H54 (cell line): ENCODE measurements at places on chromosomes 6 and 20.

- DNase-seq, result no peak
Measured at GRCh38 chr6:12893036-12893435, 176.5 kb downstream of the PHACTR1 start.

DNA sequence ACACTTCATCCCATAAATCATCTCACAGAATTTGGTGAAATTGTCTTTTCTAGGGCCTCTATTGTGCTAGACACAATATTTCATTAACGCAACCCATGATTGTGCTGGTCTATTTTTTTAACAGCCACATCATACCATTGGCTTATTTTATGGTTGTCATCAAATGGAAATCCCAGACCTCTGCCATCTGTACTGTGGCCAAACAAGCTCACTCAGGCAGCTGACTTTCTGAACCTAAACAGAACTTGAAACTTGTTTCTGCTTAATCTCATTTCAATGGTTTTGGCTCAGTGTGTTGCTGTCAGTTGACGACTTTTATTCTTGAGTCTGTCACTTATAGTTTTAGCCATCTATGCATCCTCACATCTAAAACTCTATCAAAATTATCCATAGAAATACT is 111.8 kb downstream of the HAO1 start:
- no peak for DNase-seq

DNA sequence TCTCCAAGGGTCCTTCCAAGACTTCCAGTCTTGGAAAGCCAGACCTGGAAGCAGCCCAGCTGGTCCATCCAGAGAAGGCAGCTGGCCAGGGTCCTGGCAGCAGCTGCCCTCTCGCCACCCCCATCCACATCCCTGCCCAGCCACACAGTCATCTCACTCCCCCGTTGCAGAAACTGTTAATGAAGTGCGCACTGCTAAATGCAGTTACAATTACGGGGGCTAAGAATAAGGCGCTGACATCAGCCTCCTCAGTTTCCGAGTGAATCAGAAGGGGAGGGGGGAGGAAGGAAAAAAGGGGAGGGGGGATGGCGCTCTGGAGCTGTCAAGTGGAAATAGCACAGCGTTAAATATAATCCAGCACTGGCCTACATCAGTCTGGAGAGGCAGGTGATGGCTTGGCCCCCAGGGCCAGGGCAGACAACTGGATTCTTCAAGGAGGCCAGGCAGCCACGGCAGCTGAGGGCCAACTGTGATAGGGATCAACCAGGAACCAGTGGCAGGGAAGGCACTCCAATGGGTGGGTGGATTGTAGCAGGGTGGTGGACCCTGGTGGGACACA is 6.9 kb downstream of the RIMS4 start:
- DNase-seq, result no peak

GRCh38 chr6:44462797-44463727 is 75.6 kb downstream of the CDC5L start:
- no peak for DNase-seq

- no peak for DNase-seq
Measured at GRCh38 chr20:23282546-23282945, 68.0 kb upstream of the NXT1 start.

- no peak for DNase-seq
Measured at GRCh38 chr6:23329086-23329485, 759.7 kb downstream of the HDGFL1 start.

GRCh38 chr6:23413327-23414050 is 712.5 kb upstream of the NRSN1 start:
- no peak for DNase-seq

- DNase-seq, result no peak
Measured at GRCh38 chr6:152004896-152005295, 197.4 kb downstream of the ESR1 start.

GRCh38 chr20:58084966-58085365 is 143.5 kb downstream of the ANKRD60 start:
- DNase-seq, result no peak

DNA sequence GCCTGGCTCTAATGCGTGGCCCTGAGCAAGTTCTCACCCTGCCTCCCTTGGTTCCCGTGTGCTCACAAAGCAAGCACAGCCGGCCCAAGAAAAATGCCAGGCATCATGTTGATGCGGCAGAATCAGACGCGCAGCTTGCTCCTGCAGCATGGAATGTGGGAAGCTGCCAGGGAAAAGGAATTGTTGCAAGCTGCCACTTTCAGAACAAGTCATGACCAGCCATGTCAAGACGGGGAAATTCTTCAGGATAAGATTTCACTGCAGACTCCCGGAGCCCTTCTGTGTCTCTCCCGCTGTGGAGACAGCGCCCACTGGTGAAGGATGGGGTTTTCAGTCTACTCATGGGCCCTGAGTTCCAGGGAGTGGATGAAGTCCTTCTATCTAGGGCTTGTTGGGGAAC is 4.6 kb downstream of the DACT2 start:
- no peak for DNase-seq

- no peak for DNase-seq
Measured at GRCh38 chr6:105566503-105566902, 163.6 kb upstream of the PREP start.

DNA sequence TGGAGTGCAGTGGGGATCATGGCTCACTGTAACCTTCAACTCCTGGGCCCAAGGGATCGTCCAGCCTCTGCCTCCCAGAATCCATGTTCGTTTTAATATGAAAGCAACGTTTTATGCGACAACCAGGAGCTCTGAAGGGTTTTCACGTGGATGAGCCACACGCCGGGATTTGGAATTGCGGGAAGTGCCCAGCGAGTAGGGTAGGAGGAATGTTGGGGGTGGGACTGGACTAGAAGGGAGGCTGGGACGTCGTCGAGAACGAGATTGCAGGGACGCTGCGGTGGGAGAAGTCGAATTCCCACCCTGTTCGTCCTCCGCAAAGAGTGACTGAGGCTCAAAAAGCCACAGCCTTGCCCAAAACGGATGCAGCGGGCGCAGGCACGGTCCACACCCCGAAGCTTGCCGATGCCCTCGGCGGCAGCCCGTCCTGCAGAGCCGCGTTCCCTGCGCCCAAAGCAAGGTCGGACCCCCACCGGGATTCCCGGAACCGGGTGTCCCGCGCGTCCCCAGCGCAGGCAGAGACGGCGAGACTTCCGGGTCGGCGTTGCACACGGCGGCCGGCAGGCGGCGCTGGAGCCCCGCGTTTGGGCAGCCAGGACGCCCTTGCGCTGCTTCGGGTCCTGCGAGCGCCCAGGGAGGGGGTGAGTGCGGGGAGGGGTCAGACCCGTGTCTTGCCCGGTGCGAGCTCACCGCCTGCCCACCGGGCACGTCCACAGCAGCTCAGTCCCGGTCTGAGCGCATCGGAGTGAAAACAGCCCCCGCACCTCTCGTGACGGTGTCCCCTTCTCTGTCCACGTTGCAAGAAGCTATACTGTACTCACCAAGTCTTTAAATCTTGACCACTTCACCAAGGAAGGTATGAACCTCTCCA is 87.8 kb downstream of the DHX35 start:
- DNase-seq, result peak; percentile 81

GRCh38 chr6:25350573-25350972 is 71.4 kb downstream of the CARMIL1 start:
- DNase-seq, result no peak

DNA sequence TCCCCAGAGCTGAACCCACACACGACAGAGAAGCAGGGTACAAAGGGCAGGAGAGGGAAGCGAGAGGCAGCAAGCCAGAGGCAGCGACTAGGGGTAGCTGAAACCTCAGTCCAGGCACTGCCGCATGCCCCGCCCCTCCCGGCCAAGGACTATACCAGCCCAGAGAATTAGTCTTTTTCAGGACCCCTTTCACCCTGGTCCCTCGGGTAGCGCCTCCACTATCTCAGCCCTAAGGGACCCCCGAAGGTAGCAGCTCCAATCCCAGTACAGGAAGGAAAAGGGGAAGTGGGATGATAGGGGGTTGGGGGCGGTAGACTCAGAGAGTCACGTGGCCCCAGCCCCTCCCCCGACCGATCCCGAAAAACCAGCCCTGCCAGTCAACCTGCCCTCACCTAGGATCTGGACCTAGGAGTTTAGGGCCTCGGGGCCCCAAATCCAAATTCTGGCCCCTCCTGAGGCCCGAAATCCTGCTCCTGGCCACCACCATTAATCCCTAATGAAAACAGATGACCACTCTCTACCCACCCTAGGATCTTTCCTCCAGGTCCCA is 1.3 kb downstream of the RGL2 start:
- no peak for DNase-seq

DNA sequence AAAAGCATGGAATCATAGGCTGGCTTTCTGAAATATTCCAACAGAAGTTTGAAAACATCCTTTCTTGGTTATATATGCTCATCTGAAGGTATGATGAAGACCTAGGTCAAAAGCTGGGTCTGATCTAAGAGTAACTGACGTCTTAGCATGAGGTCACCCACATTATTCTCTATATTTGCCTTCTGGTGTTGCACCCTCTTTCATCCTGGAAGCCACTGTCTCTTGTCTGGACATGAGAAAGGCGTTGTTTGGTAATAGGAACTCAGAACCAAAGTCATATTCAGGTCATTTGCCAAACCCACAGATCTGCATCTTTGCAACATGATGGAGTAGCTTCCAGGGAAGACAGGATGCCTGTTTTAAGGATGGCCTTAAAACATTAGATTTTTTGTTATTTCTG is 17.6 kb downstream of the GABRR1 start:
- no peak for DNase-seq

DNA sequence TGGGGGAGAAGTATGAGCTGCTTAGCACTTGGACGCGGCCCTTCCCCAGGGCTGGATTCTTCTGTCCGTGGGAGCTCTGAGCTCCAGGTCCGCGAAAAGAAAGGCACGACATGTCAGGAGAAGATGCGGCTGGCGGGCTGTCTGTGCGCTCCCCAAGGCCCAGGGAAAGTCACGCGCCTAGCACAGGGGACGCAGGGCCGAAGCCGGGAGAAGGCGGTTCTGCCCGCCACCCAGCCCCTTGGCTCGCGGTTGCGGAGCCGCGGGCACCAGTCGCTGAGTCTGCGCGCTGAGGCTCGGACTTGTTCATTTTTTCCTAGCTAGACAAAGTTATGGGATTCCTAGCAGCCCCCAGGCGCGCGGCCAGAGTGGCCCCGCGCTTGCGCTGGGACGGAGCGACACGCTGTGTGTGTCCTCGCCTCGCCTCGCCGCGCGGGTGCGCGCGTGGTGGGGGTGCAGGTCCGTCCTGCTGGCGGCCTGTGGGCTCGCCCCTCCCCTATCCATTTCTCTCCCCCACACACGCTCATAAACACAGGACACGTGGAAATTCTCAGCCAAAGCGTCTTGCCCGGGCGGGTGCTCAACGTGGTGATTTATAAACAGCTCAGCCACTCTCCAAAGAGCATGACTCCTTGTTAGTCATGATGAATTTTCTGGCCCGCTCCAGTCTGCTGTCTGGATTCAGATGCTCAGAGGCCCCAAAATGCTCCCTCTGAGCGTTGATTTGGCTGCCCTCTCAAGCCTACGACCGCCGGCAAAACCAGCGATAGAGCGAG is 1.9 kb upstream of the POU3F2 start:
- peak; percentile 68 for DNase-seq

DNA sequence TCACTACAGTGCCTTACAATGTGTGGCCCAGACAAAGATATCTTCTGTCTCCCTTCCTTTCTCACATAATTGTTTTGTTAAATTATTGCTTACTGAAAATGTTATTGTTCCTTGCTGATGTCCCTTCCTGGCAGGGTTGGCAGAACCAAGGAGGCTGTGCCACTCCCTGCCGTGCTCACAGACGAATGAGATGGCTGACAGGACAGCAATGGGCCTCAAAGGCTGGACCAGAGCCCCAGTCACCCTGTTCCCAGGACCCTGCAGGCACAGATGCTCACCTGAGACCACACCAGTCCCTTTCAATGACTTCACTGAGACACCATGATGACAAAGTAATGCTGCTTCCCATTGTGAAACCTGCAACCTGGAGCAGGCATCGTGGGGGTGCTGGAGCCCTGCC is 375.1 kb downstream of the HACE1 start:
- DNase-seq, result no peak

GRCh38 chr6:79719248-79719960 is 88.3 kb downstream of the SH3BGRL2 start:
- no peak for DNase-seq

- DNase-seq, result no peak
Measured at GRCh38 chr6:130622142-130622541, 205.1 kb upstream of the SMLR1 start.

DNA sequence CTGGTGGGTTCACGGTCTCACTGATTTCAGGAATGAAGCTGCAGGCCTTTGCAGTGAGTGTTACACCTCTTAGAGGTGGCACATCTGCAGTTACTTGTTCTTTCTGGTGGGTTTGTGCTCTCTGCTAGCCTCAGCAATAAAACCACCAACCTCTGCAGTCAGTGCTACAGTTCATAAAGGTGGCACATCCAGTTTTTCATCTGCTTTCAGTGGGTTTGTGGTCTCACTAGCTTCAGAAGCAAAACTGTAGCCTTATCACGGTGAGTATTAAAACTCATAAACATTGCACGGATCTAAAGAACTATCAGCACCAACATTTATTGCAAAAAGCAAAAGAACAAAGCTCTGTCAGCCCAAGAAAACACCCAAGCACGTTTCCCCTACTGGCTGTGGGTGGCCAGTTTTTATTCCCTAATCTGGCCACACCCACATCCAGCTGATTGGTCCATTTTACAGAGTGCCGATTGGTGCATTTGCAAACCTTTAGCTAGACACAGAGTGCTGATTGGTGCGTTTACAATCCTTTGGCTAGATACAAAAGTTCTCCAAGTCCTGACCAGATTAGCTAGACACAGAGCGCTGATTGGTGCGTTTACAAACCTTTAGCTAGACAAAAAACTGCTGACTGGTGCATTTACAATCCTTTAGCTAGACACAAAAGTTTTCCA is 3.4 kb upstream of the TMEM14C start:
- no peak for DNase-seq

DNA sequence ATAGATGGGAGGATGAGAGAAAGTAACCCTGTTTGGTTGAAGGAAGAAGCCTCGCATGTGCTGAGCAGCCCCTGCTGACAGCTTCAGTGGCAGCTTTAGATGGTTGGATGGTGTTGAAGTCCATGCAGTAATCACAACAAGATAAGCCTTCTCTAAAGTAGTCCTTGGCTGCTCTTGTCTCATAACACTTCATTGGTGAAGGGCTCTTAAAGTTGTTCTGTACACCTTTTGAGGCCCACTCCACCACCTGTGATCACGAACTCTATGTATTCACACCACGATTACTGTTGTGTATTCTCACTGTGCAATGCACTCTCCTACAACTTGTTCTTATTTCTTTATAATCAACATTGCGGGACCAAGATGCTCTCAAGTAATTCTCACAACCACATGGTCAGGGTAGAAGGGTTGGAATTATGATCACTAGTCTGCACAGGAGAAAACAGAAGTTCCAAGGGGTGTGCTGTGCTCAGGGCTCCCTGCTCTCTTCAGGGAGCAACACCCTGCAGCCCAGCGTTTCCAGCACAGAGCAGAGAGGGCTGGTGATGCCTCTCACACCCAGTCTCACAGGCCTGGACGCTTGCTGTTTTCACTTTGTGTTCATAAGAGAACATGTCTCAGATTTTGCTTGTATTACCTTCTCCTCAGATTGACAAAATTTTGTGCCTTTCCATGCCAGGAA is 294.4 kb downstream of the SMOC2 start:
- DNase-seq, result no peak

GRCh38 chr20:34058831-34059230 is 53.2 kb downstream of the EIF2S2 start:
- no peak for DNase-seq
